ENCODE measurements at places on chromosomes 7 and 10.

DNA sequence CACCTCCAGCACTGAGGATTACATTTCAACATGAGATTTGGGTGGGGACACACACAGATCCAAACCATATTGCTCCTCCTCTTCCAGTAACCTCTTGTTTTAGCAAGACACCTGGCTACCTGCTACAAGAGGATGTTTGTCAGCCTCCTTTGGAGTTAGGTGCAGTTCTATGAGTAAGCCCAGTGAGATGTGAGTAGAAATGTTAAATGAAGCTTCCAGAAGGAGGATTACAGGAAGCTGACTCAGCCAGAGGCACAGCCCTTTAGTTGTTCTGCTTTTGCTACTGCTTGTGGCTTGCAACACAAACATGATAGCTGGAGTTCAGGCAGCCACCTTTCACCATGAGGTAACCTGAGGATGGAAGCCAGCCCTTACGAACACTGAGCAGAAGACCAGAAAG lies 382.7 kb upstream of the RNF32 start:
- DNase-seq: no peak

DNA sequence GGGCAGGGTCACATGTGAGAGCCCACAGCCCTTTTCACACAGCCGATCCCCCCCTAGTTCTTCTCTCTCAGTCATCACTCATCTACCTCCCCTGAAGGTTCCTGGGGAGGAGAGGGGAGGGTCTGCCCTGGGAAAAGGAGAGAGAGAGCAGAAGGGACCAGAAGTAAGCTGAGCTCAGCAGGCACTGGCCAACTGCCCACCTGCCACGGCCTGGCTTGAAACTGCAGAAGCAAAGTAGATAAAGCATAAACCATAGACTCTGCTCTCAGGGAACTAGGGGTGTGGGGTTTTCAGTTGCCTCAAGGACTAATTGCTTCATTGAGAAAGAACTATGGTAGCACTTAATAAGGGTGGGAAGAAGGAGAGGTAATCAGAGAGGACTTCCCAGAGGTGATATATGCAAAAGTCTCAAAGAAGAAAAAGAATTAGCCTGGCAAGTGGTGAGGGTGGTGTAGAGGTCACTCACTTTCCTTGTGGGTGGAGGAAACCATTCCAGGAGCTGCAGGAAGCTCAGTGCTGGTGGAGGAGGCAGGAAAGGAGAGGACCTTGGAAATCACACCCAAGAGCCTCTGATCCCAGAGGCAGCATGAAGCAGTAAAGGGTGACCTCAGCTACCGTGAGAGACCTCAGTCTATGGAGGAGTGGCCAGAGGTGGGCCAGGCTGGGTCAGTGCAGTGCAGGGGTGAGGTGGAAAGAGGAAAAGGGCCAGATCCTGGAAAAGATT lies 17.2 kb downstream of the PILRA start:
- DNase-seq: no peak

- DNase-seq: no peak
Measured at GRCh38 chr7:149375234-149376008, 85.4 kb downstream of the ZNF777 start.

DNA sequence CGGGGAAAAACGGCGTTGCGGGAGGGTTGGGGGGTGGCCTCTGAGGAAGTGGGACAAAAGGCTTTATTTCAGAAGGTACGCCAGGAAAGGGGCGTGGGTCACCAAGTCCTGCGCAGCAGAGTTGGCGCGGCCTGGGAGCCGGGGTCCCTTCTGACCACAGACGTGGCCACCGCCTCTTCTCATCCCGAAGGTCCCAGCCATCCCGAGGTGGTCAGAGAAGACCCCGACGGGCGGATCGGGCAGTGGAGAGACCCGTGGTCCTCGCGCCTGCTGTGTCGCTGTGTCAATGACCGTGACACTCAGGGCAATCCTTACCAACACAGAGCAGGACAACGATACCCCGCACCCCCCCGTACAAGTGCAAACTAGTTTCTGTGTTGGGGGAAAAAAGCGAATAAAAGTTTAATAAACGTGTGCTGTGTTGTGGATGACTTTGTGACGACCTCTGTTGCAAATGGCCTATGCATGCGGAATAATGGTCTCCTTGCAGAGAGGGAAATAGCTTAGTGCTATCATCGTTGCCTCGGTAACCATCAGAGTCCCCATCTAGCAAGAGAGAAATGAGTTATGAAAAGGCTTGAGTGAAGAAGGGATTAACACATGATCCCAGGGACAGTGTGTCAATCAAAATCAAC lies 19.4 kb upstream of the GATA3 start:
- no peak for DNase-seq

DNA sequence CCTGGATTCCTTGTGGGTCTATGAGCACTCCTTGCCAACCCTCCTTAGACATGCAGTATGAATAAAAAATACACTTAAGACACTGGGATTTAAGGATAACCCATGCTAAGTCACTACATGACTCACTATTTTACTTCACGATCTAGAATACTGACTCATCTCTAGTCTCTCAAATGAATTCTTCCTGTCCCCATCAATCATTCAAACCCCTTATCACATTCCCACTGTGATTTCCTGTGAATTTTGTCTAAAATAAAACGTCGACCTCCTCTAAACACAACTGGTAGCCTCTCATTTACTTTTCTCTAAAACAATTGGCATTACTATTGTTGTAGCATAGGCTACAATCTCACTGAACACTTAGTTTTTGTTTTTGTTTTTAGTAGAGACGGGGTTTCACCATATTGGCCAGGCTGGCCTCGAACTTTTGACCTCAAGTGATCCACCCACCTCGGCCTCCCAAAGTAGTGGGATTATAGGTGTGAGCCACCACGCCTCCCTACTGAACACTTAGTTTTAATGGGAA lies 3.9 kb upstream of the IQUB start:
- DNase-seq: no peak

DNA sequence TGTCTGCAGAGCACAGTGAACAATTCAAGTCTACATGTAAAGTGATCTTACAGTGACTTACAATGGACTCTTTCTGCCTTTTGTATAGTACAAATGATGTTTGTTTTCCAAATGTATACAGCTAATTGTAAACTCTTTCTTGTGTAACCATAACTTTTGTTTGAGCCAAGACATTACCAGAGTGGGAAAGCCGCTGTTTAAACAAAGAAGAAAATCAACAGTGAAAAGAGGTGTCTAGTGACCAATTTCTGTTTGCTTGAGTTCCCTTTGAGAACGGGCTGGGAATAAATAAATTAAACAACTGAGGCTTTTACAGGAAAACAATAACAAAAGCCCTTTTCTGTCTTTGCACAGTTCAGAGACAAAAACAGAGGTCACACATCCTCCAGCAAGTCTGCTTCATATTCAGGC lies 1163.4 kb downstream of the CNTNAP2 start:
- DNase-seq: no peak

DNA sequence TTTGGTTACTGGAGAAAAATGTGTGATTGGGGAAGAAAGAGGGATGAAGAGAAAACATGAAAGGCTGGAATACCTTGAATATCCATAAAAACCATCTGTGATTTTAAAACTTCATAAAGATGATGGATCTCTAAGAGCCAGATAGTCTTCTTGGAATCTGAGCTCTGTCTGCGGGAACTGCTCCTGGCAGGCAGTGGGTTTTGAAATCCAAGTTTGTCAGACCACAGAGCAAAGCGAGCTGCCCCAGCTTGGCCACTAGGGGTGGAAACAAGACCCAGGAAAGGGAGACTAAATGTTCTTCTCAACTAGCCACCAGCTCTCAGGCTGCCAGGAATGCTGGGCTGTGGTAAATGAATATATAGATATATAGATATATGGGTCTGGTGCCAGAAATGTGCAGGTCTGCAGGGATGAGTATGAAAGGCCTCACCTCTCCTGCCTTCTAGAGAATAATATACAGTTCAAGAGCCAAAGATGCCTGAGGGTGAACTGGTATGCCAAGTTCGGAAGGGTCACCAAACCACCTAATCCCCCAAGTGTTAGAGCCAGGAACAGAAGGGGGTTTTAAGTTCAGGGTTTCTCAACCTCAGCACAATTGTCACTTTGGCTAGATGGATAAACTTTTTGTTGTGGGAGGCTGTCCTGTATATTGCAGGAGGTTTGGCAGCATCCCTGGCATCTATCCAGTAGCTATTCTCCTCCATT lies 208.8 kb downstream of the KCNMA1 start:
- no peak for DNase-seq
